Activated CD4-positive, alpha-beta memory T cell treated with anti-CD3 and anti-CD28 coated beads for 36 hours (primary cell): ENCODE measurements at places on chromosomes 3 and 15. TPM values are rescaled to one million over a fixed set of nuclear protein-coding genes. Genes with fewer than 3 reads are reported as not detected.

RLBP1 gene
- not detected for total RNA-seq

C3orf85 gene
- not detected for total RNA-seq

SEMA7A gene
- total RNA-seq: 65.9 TPM

MORC1 gene
- not detected for total RNA-seq

SPSB4 gene
- total RNA-seq: not detected
